Stimulated activated CD8-positive, alpha-beta memory T cell treated with anti-CD3 and anti-CD28 coated beads, Interleukin-4, amount 100 ng/mL, for 4 hours (primary cell): ENCODE measurements at places on chromosomes 12 and 14.

DNA sequence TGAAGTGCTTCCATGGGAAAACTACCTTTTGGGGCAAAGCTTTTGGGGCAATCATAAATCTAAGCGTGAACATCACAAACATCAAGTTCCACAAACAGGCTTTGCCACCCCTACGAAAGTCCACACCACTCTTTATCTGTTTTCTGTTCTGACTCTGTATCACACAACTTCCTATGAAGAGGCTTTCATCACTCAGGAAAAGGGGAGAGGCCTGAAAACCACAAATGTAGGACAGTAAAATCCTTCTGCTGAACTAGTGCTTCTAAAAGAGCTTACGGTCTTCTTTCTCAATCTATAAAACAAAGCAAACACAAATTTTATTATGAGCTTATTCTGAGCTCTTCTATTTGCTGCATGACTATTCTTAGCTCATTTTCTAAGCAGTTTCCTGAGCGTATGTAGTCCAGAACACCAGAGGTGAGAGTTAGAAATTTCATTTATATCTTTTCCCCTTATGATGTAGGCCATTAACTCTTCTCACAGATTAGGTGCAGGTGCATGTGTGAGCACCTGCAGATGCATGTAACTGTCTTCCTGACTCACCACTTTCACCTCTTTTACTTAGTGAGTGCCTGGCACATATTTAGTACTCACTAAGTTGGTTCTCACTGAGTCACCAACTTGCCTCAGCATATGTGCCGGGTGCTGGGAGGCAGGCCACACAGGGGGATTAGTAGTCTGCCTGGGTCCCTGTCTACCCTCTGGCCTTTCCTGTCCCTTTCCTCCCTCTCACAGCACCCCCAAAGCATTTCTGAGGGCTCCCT lies 32.9 kb upstream of the SYCP3 start:
- DNase-seq, result no peak

GRCh38 chr12:79451978-79452377 lies 238.8 kb downstream of the PAWR start:
- no peak for DNase-seq

DNA sequence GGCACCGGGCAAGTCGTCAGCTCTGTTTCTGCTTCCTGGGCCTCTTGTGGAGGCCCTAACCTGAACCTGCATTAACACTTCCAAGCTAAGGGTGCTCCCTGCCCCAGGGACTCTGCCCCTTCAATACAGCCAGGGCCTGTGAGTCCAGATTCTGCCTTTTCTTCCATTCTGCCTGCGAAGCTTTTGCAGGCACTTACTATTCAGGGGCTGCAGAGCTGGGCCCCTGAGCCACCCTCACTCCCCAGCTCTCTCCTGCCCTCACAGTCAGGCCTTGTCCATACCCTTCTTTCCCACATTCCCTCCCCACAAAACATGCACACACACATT lies 101.1 kb downstream of the ZFP36L1 start:
- DNase-seq, result no peak

DNA sequence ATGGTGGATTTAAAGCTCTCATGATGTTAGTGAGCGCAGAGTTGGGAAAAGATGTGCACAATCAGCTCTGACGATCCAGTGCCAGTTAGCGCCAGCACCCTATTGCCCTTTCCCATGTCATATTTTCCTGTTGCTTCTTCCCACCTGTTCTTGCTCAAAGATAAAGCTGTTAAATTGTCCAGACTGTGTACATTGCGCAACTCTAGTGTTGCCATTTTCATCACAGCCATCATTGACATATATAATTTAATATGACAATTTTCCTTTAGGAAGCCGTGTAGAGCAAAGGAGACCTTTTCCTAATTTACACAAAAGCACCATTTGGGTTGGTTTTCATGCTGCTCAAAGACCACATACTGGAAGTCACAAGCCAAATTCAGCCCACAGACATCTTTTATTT lies 5.7 kb upstream of the C12orf42 start:
- no peak for DNase-seq

DNA sequence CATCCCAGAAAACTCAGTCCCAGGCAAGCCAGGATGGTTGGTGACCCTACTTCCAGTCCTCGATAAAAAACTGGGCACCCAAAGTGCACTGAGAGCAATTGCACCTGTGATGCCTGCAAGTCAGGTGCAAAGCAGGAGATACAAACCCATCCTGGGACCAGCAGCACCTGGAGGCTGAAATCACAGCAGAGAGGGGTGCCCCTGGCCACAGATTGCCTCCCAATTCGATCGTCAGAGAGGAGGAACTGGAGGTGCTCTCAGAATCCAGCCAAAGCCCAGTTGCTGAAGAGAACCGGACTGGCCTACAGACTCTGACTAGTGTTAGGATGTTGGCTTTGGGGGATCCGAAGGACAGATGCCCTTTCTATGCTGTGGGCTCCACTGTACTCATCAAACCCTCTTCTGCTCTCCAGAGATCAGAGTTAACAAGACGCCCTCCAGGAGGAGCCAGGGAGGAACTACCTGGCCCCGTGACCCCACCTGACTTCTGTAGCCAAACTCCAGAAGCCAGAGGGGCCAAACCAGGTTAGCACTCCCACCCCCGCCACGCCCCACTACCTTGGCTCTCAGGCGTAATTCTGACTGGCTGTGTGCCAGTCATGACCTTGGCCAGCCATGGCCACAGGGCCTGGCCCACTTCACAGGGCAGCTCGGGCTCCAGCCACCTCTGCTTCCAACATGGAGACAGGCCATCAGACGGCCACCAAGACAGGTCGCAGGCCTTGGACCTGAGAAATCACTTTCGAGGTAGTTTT lies 284.5 kb upstream of the RTL1 start:
- no peak for DNase-seq

- no peak for DNase-seq
Measured at GRCh38 chr12:5577211-5577612, 145.3 kb downstream of the NTF3 start.

DNA sequence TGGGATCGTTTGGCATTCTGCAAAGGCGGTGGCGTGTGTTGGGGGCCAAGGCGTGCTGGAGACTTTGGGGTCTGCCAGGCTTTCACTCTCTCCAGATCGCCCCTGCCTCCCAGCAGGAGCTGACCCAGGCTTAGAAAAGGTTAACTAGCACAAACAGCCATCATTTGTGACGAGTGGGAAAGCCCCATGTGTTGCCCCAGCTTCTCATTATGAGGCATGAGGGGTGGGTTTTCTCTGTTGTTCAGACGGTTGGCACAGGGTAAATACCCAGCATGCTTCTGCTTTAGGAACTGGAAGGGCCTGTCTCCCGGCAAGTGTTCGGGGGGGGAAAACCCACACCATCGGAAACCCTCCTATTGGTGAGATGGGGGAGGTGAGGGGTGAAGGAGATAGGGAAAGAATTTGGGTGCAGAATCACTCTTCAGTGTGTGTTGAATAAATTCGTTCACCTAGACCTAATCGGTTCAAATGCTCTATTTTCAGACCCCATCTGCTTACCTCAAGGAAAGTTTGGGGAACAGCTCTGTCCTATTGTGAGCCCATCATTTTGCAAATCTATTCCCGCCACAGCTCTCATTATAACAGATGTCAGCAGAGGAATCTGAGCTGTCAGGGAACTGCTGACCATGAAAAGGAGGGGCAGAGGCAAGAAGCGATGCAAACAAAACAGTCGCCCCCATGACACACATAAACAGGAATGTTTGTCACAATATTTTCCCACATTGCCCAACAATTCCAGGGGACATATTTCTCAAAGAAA lies 34.7 kb upstream of the C12orf42 start:
- no peak for DNase-seq

DNA sequence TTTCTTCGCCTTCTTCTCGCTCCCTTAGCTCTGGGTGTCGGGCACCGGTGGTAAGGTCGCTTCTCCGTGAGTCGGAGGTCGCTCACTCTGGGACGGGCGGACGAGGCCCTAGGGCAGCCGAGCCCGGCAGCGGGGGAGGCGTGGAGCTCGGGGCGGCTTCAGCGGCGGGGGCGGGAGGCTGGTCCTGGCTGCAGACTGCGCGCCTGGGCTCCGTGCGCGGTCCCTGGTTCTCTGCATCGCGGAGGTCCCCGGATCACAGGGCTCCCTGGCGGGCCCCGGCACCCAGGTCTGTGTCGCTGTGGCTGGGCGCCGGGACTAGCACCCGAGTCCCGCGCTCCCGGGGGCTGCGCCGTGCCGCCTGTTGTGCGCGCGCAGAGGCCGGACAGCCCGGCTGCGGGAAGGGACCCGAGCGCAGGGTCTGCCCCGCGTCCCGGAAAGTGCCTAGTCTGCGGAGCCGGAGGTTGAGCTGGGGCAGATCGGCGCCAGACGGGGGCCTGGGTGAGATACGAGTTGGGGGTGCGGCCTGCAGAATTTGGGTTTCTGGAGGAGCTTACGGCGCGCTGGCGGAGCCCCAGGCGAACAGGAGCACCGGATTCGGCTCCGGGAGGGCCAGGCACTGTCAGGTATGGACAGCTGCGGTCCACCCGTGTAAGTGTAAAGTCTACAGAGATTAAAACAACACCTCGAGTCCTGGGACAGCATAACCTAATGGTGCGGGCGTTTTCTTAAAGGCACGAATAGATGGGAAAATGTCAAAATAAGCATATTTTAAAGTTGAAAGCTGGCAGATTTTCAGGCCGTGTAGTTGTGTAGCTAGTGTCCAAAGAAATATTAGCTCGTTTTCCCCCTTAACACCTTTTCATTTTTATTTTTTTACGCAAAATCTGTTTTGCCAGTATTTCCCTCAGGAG lies 713 bp downstream of the FRMD6 start:
- DNase-seq, result no peak

DNA sequence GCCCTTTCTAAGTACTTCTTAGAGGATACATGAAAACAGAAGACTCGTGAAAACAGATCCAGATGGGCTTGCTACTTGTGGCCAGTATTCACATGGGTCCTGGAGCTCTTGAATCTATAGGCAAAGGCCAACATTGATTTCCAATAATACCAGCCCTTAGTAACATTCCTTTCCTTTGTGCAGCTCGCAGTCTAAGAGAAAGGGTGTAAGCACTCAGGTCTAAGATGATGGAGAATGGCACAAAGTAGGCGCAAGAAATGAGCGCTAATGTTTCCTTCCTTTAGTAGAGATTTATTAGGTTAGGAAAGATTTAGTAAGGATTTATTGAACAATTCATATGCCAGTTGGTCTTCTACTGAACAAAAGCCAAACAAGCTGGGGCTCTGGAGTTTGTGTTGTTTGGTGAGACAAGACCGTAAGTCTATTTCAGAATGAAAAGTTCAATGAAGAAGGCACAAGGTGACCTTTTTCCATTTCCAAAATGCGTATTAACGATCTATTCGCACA lies 525 bp downstream of the RNU6-8 start:
- DNase-seq, result no peak

DNA sequence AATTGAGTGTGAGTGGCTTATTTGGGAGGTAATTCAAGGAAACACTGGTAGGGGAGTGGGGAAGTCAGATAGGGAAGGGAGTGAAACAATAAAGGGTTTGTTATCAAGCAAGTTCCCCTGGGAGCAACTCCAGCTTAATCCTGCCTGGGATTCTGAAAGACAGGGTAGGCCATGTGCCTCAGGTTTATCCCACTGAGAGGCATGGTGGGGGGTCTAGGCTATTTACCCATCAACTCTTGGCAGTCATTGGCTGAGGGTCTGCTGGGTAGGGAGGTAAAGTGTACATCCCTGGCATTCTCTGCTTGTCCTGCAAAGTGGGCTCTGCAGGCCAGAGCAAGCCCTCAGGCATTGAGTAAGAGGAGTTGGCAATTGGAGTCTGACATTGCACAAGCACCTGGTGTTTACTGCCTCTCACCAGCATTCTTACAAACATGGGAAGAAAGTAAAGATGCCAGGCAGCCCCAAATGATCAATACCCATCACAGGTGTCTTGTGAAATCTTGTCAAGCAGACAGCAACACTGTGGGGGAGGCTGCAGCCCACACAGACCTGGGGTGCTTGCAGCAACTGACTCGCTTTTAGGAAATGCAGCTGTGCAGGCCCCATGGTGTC lies 169.3 kb downstream of the KTN1 start:
- no peak for DNase-seq

DNA sequence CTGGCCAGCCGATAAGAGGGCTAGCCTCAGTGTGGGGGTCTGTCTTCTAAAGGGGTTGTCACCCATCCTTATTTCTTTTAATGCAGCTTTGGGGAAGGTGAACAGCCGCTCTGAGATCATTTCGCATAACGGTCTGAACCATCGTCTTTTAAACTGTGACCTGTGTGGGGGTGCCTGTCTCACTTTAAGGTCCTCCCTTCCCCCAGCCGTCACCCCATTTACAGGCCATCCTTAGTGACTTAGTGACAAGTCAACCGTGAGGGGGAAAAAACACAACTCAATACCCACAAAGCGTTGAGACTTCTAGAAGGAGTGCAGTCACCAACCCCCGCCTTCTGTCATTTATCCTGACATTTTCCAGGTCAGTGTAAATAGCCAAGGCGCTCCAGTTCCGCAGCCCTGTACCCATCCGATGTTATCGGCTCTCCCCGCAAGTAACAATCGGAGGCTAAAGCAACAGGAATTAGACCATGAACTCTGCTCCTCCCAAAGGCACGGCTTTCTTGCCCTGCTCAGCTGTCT lies 505 bp upstream of the DENND5B start:
- no peak for DNase-seq
